ENCODE measurements at places on chromosomes 13 and 19.
A peak's percentile ranks its signal among the peaks of the same experiment; 100 is the strongest.

DNA sequence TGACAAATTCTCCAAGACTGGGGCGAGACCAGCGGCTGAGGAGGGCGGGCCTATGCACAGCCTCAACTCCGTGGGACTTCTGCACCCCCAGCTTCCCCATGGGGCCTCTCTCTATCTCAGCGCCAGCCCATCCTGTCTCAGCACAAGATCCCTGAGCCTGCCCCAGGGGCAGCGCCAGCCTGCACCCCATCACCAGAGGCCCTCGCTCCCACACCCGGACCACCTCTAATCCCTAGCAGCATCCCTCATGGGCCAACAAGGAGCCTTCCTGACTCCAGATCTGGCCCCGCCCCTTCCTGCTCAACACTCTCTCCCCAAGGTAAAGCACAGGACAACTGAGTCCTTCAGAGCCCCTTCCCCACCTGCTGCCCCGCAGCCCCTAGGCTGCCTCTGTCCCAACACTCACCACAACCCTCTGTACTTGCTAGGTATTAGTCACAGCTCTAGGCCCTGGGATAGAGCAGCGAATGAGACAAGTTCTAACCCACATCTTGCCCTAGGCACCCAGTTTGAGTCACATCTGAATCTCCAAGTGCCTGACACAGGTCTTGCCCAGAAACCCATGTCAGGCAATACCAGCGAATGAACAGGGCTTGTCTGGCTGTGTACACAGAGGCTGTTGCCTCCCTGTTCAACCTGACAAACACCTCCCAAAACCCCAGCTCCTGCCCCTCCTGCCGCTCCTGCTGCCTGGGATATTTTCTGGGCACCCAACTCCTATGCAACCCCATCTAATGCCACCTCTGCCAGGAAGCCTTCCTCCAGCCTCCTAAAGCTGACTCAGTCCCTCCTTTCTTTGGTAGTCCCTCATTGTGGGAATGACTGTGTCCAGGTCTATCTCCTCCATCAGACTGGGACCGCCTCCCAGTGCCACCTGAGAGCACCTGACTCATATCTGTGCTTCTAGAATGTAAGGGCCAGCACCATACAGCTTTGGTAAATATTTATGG lies 18.6 kb downstream of the GRIK5 start:
- peaks cover 7% of the 10 kb centered on the region for H3K27me3 ChIP-seq
- H3K4me3 ChIP-seq: no peak overlapping the region
- no peak overlapping the region for H3K27ac ChIP-seq
- peaks cover 4% of the 10 kb centered on the region for H3K36me3 ChIP-seq
- no peak for DNase-seq

DNA sequence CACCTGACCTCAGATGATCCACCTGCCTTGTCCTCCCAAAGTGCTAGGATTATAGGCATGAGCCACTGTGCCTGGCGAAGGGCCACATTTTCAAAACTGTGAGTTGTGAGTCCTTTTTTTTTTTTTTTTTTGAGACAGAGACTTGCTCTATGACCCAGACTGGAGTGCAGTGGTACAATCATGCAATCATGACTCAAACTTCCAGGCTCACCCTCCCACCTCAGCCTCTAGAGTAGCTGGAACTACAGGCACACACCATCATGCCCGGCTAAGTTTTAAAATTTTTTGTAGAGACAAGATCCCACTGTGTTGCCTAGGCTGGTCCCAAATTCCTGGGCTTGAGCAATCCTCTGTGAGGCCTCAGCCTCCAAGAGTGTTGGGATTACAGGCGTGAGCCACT lies 3.8 kb upstream of the MYPOP start:
- no peak overlapping the region for H3K4me3 ChIP-seq
- H3K27me3 ChIP-seq: peaks cover 19% of the 10 kb centered on the region
- DNase-seq: no peak
- no peak overlapping the region for H3K27ac ChIP-seq

DNA sequence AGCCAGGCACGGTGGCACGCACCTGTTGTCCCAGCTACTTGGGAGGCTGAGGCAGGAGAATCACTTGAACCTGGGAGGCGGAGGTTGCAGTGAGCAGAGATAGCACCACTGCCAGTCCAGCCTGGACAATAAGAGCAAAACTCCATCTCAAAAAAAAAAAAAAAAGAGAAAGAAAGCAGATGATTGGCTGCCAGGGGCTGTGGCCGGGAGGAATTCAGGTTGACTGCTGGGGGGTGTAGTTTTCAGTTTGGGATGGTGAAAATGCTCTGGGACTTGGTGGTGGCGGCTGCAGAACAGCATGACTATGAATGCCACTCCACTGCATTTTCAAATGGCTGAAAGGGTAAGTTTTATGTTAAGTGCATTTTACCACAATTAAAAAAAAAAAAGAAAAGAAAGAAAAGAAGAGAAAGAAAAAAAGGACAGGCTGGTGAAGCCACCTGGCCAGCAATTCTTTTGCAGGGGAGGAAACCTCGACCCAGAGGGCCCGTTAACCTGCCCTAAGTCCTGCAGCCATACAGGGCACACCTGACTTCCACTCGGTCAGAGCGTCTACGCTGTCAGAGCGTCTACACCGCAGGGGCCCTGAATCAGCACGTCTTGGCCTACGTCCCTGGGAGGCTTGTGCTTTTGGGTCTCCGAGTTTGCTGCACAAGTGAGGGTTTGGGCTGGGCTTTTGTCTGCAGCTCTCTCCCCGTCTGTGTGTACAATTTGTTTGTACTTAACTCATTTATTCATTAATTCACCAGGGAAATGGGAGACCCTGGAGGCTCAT lies 3.6 kb downstream of the ISOC2 start:
- no peak overlapping the region for H3K27ac ChIP-seq
- peaks cover 7% of the 10 kb centered on the region for H3K36me3 ChIP-seq
- no peak for DNase-seq
- no peaks in the 10 kb centered on the region for H3K27me3 ChIP-seq
- H3K4me1 ChIP-seq: peaks cover 18% of the 10 kb centered on the region

- H3K36me3 ChIP-seq: no peaks in the 10 kb centered on the region
- no peaks in the 10 kb centered on the region for H3K27me3 ChIP-seq
- DNase-seq: no peak
- H3K27ac ChIP-seq: no peak overlapping the region
These were observed 132.8 kb downstream of the PTPRS start for GRCh38 chr19:5207806-5208205.

- peaks cover 46% of the 10 kb centered on the region for H3K4me1 ChIP-seq
- H3K27me3 ChIP-seq: no peaks in the 10 kb centered on the region
- DNase-seq: no peak
- H3K4me3 ChIP-seq: peak overlapping the region; percentile 88
- no peaks in the 10 kb centered on the region for H3K36me3 ChIP-seq
These were observed 9.7 kb upstream of the JUND start for GRCh38 chr19:18291019-18291524.

- H3K27me3 ChIP-seq: no peaks in the 10 kb centered on the region
- H3K27ac ChIP-seq: peak overlapping the region; percentile 97
- H3K4me1 ChIP-seq: peaks cover 31% of the 10 kb centered on the region
- no peak for DNase-seq
These were observed 6.8 kb upstream of the MRPS31 start for GRCh38 chr13:40777809-40778175.

DNA sequence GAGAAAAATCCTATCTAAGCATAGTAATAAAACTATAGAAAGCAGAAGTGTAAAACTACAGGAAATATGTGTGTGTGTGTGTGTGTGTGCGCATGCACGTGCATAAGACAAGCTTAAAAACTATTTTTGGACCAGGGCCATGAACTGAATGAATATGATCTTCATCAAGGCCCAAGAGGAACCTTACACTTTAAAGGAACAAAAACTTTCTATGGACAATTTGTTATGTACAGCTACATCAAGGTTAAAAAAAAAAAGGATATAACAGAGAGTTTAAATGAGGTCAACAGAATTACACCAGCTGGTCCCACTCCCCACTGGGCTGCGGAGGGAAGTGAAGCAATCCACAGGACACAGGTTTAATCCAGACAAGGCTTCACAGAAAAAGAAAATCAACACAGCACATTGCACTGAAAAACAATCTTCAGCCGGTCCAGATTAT lies 151.1 kb downstream of the LHFPL6 start:
- no peaks in the 10 kb centered on the region for H3K4me1 ChIP-seq
- peaks cover 42% of the 10 kb centered on the region for H3K27me3 ChIP-seq
- no peak for DNase-seq
- no peak overlapping the region for H3K27ac ChIP-seq
- no peak overlapping the region for H3K4me3 ChIP-seq

GRCh38 chr13:49132479-49133002 lies 87.6 kb upstream of the MLNR start:
- DNase-seq: no peak
- peaks cover 20% of the 10 kb centered on the region for H3K36me3 ChIP-seq
- H3K4me1 ChIP-seq: peaks cover 13% of the 10 kb centered on the region
- no peaks in the 10 kb centered on the region for H3K27me3 ChIP-seq
- no peak overlapping the region for H3K27ac ChIP-seq

GRCh38 chr13:114328034-114328433 lies 13.7 kb downstream of the CHAMP1 start:
- no peak for DNase-seq
- peaks cover 14% of the 10 kb centered on the region for H3K4me1 ChIP-seq
- no peak overlapping the region for H3K4me3 ChIP-seq
- no peaks in the 10 kb centered on the region for H3K27me3 ChIP-seq
- H3K36me3 ChIP-seq: peaks cover 13% of the 10 kb centered on the region

DNA sequence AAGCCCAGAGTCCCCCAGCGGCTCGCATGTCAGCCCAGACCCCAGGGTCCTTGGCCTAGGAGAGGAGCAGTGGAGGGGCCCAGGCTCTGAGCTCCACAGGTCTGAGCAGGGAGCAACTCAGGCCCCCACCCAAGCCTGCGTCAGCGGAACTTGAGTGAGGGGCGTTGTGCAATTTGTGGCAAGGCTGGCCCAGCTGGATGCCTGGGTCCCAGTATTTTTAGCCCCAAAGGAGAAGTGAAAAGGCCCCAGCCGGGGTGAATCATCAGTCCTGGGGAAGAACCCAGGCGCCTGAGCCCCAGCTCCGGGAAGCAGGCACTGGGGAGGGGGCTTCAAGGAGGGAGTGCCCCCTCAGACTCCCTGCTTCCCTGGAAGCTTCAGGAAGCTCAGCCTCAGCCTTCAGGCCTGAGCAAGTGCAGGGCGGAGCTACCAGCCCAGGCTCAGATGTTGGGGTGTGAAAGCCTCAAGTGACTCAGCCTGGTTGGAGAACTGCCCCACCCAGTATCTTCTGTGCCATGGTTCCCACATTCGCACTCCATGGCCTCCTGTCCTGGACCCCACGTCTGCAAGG lies 7.2 kb downstream of the MED29 start:
- H3K27ac ChIP-seq: peak overlapping the region; percentile 99
- H3K36me3 ChIP-seq: no peaks in the 10 kb centered on the region
- peaks cover 45% of the 10 kb centered on the region for H3K4me1 ChIP-seq
- peak overlapping the region; percentile 71 for H3K4me3 ChIP-seq

- no peaks in the 10 kb centered on the region for H3K4me1 ChIP-seq
- H3K27me3 ChIP-seq: no peaks in the 10 kb centered on the region
- H3K27ac ChIP-seq: no peak overlapping the region
These were observed 92.6 kb upstream of the PEG3 start for GRCh38 chr19:56933014-56933705.

DNA sequence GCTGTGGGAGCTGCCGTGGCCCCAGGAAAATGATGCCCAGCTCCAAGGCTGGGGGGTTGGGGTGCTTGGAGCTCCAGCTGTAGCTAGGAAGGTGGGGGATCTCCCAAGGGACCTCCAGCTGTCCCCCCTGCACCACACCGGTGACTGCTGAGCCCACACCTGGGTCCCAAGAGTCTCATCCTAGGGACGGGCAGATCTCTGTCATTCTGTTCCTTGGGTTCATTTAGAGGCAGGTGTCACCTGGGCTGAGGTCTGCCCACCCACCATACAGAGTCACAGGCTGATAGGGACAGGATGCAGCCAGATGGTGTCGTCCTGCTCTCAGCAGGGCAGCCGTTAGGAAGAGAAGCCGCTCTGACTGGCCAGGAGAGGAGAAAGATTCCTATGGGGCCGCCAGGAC lies 5.3 kb downstream of the F2RL3 start:
- H3K27ac ChIP-seq: no peak overlapping the region
- no peak for DNase-seq
- H3K4me3 ChIP-seq: no peak overlapping the region
- peaks cover 18% of the 10 kb centered on the region for H3K4me1 ChIP-seq
- H3K27me3 ChIP-seq: no peaks in the 10 kb centered on the region

Data from T-helper 17 cell (primary cell).